ENCODE measurements at places on chromosomes 1 and 21.

GRCh38 chr1:183655562-183656075 lies 2.5 kb upstream of the APOBEC4 start:
- DNase-seq, result peak; percentile 52

- DNase-seq, result no peak
Measured at GRCh38 chr1:196152086-196152485, 456.2 kb downstream of the KCNT2 start.

GRCh38 chr1:206578068-206578977 lies 33.9 kb downstream of the EIF2D start:
- DNase-seq, result no peak

GRCh38 chr1:11198257-11198656 lies 9.1 kb downstream of the ANGPTL7 start:
- DNase-seq, result no peak

DNA sequence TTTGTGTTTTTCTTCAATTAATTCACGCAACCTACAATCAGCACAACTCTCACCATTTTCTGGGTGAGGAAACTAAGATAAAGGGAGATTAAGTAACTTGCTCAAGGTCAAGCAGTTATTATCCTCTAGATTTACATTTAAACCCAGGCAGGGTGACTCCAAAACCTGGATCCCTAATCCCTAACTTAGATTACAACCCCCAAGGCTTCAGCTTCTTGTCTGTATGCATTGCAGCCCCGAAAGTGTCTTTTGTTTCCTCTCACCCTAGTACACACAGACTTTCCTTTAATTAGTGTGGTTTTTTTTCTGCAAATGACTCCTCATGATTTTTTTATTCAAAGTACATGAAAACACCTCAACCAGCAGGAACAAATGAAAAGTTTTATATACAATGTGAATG lies 748.6 kb upstream of the ADGRL2 start:
- DNase-seq, result no peak

- no peak for DNase-seq
Measured at GRCh38 chr1:19385869-19386591, 73.9 kb downstream of the SLC66A1 start.

DNA sequence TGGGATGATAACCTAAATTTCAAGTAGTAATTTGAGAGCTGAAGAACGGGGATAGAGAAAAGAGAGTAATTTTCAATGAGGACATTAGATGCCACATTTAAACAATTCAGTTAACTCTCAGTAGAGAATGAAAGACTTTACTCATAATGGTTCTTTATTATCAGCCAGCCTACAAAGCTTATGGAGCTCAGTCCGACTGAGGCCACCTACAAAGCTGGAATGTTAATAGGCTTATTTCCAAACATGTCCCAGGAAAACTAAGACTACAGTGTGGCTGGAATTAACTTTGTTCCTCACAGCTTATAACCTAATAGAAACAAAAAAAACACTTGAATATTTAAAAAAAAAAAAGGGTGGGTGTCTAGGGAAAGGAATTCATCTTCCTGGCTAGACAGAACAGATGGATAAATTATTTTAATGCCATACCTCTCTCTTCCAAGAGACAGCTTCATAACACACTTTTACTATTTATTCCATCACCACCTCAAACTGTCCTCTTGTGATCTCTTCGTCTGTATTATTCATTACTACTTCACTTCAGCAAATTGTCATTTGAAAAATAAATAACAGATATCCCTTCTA lies 9.8 kb downstream of the SLC19A2 start:
- no peak for DNase-seq

DNA sequence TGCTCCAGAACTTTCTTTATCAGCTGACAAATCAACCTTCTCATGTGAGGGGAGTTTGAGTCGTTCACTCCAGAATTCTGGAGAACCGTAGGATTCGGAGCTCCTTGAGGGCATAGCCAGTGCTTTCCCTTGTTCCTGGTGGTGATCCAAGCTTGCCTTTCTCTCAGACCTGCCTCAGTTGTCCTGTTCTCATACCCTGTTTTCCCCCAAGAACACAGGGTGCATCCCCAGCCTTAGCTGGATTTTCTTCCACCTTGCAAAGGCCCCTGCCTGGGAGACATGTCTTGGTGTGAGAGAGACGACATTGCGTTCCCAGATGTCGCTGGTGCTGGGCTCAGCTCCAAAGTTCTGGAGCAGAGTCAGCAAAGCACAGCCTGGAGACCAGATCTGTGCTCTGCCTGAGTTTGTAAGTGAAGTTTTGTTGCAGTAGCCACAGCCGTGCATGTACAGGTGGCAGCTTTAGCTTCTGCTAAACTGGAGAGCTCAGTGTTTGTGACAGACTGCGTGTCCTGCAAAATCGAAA lies 40.0 kb downstream of the ABCG1 start:
- no peak for DNase-seq

- DNase-seq, result no peak
Measured at GRCh38 chr1:233389893-233390292, 62.4 kb downstream of the MAP3K21 start.

DNA sequence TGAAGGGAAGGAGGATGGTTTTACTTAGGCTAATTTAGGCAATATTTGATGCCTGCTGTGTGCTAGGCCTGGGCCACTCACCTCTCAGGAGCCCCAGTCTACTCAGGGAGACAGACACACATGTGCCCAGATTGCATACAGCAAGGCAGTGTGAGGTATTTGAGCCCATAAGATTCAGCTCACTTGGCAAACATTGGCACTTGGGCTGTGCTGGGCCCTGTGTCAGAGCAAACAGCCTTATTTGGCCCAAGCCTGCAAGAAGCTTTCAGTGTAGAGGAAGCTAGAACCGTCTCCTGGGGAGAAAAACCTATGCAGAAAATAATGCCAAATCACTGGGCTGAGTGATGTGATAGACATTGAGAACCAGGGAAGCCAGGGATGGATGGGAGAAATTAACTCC lies 3.9 kb upstream of the SYNC start:
- no peak for DNase-seq

- no peak for DNase-seq
Measured at GRCh38 chr1:22533244-22533895, 29.9 kb upstream of the EPHA8 start.

GRCh38 chr1:181987334-181987895 lies 74.1 kb downstream of the ZNF648 start:
- no peak for DNase-seq

All from activated T-cell treated with anti-CD3 and anti-CD28 coated beads for 48 hours (primary cell).